ENCODE measurements at places on chromosomes 11 and 22.

- DNase-seq = no peak
These were observed 4.0 kb downstream of the YPEL4 start for GRCh38 chr11:57645689-57646085.

DNA sequence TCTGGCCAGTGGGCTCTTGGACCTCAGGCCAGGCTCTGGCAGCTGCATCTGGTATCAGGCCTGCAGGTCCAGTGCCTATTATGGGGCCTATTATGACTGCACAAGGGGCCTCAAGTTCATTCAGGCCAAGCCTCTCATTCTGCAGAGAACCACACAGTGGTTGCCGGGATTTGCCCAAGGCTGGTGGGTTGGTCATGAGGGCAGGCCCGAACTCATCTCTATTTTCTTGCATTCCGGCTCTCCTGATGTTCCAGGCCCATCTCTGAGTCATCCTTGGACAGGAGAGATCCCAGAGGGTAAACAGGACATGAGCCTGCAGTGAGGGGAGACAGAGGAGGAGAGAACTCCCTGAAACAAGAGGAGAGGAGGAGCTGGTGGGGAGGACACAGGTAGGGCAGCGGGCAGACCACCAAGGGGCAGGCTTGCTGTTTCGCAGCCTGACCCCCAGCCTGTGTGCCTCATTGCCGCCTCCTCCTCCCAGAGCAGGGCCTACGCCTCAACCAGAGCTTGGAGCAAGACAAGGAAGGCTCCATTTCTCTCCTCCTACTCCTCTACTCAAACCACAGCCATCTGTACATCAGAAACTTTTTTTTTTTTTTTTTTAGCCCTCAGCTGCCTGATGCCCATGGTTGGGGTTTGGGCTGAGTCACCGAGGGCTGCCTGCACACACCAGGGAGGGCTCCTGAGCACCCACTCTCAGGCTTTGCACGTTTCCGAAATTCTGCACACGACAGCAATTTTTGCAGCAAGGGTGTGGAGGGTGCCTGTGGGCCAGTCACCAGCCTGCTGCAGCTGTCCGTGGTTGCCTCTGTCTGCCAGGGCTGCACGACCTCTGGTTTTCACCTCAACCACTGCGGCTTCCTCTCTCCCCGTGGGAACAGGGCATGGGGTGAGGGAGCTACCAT, 12.7 kb upstream of the TREH start:
- DNase-seq = peak; percentile 22

GRCh38 chr11:59560702-59561473, 49.5 kb downstream of the OR4D9 start:
- peak; percentile 62 for DNase-seq

- DNase-seq = no peak
These were observed 36.1 kb upstream of the NNMT start for GRCh38 chr11:114260077-114260476.

DNA sequence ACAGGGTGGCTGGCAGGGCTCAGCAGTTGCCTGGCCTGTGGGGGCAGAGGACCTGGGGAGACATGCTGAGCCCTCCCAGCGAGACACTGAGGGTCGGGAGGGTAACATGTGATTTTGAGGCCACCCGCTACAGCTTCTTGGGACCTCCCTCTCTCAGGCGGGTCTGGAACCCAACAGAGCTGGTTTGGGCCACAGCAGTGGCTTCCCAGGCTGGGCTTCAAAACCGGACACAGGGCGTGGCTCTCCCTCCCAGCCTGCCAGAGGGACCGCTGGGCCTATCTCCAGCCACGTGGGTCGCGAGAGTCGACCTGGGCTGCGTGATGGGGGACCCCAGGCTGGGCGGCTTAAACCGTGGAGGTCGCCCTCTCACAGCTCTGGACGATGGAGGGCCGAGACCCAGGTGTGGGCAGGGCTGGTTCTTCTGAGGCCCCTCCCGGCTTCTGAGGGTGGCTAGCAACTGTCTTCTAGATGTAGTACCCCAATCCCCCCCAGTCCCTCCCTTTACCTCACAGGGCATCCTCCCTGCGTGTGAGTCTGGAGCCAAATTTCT, 91.7 kb downstream of the KCNQ1 start:
- no peak for DNase-seq
